MCF 10A (cell line): ENCODE measurements at places on chromosomes 12 and 14.

GRCh38 chr14:104350463-104351185 lies 212.2 kb downstream of the KIF26A start:
- no peak for DNase-seq

GRCh38 chr12:12941450-12942350 lies 10.3 kb downstream of the GPRC5D start:
- peak; percentile 22 for DNase-seq

DNA sequence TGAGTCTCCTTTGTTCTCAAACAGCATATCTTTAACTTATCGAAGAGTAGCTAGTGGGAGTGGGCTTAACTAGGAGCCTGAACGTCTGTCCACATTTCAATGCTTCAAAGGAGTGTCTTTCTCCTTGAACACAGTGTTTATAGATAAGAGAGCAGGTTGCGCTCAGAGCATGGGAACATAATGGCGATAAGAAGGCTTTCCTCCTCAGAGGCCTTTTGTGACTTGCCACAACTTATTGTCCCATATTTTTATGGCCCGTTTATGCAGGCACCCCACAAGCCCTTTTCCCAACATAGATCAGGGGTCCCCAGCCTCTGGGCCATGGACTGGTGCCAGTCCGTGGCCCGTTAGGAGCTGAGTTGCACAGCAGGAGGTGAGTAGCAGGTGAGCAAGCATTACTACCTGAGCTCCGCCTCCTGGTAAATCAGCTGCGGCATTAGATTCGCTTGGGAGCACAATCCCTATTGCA lies 2.6 kb upstream of the DDX47 start:
- no peak for DNase-seq

- DNase-seq: no peak
Observed at GRCh38 chr12:31508436-31509150, 82.3 kb downstream of the DENND5B start.

GRCh38 chr12:111304642-111305071 lies 64.2 kb downstream of the PHETA1 start:
- DNase-seq: no peak

DNA sequence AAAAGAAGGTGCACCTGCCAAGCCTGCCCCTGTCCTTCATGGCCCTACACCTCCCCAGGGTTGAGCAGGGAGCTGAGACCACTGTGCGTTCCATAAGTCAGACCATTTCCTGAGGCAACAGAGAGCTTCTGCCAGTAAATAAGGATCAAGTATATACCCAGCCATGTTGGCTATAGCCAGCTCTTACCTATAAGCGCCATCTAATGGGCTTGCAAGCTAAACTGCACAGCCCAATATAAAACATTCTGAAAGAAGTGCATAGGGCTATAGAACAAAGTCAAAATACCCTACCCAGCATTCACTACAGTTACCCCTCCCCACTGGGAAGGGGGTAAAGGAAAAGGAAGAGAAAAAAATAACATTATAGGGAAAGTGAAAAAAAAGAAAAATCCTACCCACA lies 59.3 kb upstream of the SCAF11 start:
- DNase-seq: no peak
